Ammon's horn (tissue), 1 donor: ENCODE measurements at places on chromosomes 3 and 15.

DNA sequence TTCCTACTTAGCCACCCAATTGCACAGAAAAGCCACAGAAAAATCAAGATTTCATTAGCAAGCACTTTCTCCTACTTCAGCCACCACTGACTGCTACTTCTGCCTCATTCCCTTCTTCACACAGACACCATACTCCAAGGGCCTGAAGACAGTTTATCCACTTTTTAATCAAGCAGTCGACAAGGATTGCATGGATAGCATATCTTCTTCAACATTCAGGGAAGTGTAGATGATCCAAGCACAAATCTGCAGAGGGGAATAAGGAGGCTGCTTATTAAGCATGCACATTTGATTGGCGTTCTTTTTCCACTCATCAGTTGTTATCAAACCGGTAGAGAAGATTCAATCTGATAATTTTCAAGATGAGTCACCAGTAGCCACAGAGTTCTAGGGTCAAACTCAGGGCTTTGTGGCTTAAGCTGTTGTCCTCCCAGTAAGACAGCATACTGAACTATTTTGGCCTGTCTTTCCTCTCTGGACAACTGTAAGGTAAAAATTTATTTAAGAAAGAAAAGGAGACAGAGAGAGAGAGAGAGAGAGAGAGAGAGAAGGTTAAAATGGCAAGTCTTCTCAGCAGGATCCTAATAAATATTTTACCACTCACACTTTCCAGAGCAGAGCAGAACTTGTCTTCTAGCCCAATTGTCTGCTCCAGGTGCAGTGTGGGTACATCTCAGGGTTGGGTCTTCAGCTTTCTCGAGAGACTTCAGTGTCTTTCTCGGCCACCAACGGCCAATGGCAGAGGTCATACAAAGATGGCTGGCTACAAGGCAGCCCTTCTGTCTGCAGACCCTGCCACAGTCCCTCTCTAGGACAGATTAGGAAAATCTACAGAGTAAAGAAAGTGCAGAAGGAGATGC lies 80.6 kb upstream of the BHLHE40 start:
- DNase-seq: no peak

GRCh38 chr3:34213478-34213877 lies 415.0 kb downstream of the PDCD6IP start:
- DNase-seq: peak; percentile 7

GRCh38 chr3:79236496-79236895 lies 531.3 kb downstream of the ROBO1 start:
- no peak for DNase-seq

DNA sequence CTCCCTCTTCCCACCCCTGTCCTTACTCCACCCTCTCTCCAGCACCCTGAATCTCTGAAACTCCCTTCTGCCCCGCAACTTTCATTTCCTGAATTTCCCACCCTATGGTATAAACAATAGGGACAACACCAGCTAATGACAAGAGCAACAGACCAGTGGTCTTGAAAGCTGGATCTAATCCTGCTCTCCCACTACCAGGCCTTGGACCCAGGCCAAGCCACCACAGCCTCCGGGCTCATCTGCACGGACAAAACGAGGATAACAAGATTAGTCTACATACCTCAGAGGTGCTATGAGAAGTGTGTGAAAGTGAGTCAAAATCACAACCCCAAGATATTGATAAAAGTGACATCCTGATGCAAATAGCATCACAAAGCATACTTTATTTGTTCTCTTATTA lies 128.6 kb downstream of the ERC2 start:
- DNase-seq: no peak

DNA sequence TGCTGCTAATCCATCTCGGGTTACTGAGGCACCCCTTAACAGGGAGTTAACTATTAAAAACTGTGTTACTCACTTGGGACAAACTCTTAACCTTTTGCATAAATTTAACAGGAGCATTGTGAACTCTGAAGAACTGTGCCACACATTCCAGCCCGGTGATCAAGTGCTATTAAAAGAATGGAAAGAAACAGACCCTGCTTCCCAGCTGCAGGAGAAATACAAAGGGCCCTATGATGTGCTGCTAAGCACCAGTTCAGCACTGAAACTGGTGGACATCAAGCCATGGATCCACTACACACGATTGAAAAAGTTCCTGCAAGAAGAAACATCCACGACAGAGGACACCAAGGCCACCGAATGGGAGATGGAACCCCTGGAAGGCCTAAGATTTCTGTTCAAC lies 114.7 kb upstream of the PLCL2 start:
- DNase-seq: no peak

- no peak for DNase-seq
Observed at GRCh38 chr3:128107834-128108233, 15.8 kb downstream of the RUVBL1 start.
